OCI-LY7 (cell line): ENCODE measurements at places on chromosomes 3 and 15.

- no peak for DNase-seq
Observed at GRCh38 chr15:28888302-28888894, 2.6 kb downstream of the APBA2 start.

DNA sequence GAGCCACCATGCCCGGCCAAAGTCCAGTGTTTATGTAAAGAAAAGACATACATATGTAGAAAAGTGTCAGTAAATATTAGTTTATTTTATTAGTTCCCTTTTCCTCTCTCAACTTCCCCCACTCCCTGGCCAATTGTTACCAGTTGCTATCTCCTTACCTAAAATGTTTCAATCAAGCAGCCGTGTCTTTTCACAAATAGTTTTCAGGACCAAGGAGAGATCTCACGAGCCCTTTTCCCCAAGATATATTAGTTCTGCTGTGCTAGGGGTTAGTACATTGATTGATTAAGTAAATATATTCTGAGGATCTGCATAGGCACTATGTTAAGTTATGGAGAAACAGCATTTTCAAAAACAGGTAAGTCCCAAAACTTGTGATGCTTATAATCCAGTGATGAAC, 87.4 kb downstream of the ZIC4 start:
- DNase-seq = no peak

- no peak for DNase-seq
Observed at GRCh38 chr15:68274201-68274848, 3.2 kb upstream of the FEM1B start.

DNA sequence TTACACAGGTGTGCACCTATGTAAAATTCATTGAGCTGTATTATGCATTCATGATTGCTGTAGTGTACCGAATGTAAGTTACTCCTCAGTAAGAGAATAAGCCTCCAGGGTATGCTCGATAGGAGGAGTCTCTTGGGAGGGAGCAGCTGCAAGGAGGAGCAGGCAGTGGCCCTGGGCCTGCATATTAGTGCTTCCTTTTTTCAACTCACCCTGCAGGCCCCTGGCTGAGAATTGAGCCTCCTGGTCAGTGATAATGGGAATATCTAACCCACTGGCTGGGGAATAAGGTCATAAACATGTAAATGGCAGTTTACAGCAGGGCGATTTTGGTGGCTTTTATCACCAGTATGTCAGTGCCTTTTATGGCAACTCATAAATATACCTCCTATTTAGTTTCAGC, 21.7 kb upstream of the SFMBT1 start:
- DNase-seq = no peak

GRCh38 chr3:53974324-53974723, 82.7 kb upstream of the SELENOK start:
- DNase-seq = no peak

GRCh38 chr3:33826688-33827087, 28.3 kb downstream of the PDCD6IP start:
- no peak for DNase-seq

DNA sequence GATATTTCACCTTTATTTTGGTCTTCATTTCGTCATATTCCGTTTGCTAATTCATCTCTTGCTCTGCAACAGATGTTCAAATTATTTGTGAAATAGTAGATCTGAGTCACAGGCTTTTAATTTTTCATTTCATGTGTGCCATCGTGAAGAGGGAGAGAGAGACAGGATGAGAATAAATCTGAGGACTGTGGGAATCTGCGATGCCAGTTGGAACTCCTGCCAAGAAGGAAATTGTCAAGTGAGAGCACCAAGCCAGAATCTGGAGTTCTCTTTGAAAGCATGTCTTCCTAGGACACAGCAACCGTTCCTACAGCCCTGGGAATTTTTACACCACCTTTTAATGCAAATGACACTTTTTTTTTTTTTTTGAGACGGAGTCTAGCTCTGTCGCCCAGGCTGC, 48.8 kb downstream of the NSMCE3 start:
- no peak for DNase-seq

DNA sequence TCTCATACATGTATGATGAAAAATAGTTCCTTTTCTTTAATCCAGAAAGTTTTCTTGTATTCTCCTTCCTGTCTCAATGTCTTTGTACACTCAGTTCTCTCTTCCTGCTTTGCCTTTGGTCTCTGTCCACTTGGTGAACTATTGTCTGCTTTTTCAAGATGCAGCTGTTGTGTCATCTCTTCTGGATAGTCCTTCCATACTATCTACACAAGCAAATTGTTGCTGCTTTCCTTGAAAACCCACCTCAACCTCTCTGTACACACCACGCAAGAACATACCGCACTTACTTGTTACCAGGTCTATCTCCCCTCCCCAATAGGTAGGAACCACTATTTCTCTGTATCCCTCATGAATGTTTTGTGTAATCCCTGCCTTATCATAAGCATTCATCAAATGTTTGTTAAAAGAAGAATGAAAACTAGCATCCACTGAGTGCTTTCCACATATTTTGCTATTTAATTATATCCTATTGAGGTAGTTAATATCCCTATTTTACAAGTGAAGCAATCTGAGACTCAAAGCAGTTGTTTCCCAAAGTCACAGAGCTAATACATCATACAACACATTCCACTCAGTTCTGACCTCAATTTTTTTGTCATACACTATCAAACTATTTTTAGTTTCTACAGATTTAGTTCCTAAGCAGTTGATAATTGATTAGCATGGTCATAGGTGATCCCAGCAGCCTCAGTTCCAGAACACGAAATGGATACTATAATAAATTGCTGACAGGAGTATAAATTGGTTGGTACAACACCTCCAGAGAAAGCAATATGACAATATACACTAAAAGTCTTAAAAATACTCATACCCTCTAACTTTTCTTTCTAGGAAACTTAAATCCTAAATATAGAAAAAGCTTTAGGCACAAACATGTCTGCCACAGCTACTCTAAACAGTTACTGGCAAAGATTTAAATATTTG, 19.6 kb downstream of the HACL1 start:
- DNase-seq = no peak

DNA sequence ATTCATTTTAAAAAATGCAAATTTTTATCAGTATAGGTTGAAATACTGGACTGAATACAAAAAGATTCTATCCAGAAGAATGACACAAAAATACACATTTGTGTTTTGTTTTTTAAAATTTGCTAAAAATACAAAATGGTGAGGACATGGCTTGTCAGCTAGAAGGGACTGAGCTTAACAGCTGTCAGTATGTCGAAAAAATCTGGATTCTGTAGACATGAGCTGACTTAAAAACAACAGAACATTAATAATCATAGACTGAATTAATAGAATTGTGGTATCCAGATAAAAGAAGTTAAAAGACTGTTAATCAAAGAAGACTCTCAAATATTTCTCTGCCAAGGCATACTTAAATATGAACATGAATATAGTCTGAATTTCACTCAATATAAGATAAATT, 244.9 kb upstream of the CBLB start:
- DNase-seq = no peak

DNA sequence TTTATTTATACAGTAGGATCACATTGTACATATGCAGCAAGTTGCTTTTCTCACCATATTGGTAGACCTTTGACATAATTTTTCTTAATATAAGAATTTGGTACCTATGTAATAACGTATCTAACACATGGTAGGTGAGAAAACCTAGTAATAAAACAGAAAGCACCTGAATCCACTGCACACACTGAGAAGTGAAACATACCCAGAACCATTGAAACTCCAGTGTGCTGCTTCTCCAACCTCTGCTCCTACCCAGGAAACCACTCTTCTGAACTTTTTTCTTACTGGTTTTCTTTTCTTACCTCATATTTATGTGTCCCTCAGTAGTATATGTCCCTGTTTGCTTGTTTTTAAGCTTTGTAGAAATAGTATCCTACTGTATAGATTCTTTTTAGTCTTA, 293.0 kb downstream of the UBE2E2 start:
- DNase-seq = no peak

GRCh38 chr3:150006794-150007193, 36.1 kb upstream of the PFN2 start:
- DNase-seq = no peak

- DNase-seq = no peak
Observed at GRCh38 chr3:129855832-129856419, 37.6 kb downstream of the TMCC1 start.

- no peak for DNase-seq
Observed at GRCh38 chr3:54274607-54275006, 152.3 kb downstream of the CACNA2D3 start.

DNA sequence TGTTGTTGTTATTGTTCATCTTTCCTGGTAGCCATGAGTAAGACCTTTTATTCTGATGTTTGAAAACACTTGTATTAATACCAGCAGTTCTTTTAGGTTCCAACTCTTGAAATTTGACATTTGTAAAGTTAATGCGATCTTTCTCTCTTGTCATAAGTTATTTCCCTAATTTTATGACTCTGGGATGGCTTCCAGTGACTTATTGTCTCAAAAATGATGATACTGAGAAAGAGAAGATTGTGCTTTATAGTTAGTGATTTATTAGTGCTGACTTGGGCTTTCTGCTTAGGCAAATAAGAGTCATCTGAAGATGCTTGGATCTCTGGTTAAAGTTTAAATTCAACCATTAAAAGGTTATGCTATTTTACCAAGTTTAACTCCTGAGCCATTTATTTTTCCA, 715.2 kb downstream of the GRM7 start:
- no peak for DNase-seq

- no peak for DNase-seq
Observed at GRCh38 chr15:68642491-68642845, 63.7 kb downstream of the CORO2B start.

GRCh38 chr15:99305761-99306505, 54.7 kb downstream of the LRRC28 start:
- DNase-seq = no peak

GRCh38 chr15:25789211-25789610, 73.9 kb downstream of the ATP10A start:
- DNase-seq = no peak

DNA sequence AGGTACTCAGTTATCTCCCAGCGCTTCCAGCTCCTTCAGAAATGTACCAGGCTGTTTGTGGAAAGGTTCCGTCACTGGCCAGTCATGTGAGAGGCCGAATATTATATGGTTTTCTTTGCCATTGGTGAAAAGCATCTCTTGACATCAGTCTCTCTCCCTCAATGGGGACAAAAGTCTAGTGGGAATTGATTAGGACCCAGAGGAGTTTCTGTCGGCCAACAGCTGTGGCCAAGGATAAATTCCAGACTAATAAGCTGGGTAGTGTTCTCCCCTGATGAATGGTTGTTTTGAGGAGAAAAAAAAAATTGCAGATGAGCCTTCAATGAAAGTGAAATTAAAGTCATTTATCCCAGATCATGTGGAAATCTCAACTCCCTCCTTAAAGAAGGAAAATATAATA, 404.7 kb upstream of the THRB start:
- DNase-seq = no peak

DNA sequence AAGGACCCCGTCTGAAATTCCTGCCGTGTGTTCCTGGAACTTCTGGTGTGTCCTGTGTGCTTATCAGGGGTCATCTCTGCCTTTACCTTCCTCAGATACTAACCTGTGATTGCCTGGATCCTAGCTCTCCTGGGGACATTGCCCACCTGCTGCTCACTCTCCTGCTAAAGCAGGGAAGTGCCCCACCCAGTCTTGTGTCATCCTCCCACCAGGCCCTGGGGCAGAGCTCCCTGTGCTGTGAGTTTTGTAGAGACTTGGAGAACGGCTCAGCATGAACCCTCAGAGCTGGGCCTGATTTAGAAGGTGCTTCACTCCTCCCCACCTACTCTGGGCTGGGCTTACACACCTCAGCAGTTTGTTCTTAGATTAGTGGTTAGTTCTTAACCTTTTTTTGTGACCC, 3.8 kb upstream of the TMEM44 start:
- no peak for DNase-seq

GRCh38 chr15:67048281-67049279, 16.8 kb upstream of the SMAD3 start:
- no peak for DNase-seq
